ENCODE measurements at places on chromosomes 1 and 21.

DNA sequence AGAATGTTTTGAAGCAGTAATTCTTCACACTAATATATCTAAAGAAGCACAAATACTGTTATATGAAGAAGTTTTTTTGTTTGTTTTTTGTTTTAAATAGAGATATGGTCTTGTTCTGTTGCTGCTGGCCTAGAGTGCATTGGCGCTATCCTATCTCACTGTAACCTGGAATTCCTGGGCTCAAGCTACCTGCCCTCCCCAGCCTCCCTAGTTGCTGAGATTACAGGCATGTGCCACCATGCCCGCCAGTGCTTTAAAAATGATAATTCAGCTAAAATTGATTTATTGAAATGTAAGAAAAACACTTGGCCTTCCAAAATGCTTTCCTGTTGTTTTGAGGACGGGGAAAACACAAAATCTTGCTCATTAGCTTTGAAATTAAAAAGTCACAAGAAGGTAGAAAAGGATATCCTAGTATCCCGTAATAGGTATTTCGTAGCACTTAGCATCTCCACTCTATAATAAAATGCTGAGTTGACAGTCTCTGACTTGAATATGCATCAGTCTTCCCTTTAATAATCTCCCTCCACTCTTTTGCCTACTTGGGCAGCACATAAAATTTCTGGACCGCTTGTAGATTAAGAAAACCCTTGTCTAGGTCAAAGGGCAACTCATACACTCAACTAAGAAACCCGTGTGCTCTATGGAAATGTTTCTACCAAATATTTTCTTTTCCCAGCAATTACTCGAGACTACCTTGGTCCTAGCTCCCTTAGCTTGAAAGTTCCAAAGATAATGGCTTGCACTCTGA lies 1.3 kb downstream of the SCYL3 start:
- no peak for DNase-seq

GRCh38 chr1:231385416-231385748 lies 36.7 kb downstream of the EGLN1 start:
- DNase-seq, result no peak

DNA sequence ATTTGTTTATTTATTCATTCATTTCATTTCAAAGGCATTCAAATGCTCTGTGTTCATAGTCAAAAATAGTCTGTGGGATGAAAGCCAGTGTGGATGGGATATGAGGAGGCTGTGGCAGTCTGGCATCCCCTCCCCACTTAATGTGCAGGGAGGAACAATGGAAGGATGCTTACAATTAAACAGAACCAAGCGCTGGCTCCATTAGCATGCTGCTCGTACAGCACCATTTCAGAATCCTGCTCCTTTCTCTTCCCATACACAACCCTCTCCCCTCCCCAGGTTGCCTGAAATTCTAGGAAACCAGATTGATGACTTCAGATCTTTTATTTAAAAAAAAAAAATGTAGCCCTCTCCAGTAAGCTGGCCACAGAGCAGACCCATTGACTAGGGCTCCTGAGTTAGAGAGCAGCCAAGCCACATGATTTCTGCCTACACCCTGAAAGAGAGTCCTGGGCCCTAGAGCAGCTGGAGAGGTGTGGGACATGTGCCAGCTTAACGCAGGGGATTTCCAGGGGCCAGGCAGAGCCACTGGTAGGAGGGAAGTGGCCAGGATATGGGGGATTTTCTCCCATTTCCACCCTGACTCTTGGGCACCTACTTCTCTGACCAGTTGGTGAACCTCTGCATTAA lies 205.2 kb downstream of the ASTN1 start:
- no peak for DNase-seq

GRCh38 chr1:232952514-232953499 lies 2.4 kb downstream of the NTPCR start:
- peak; percentile 23 for DNase-seq
